ENCODE measurements at places on chromosomes 3 and 15.

GRCh38 chr3:32972482-32973146 is 21.2 kb downstream of the CCR4 start:
- no peak for DNase-seq

DNA sequence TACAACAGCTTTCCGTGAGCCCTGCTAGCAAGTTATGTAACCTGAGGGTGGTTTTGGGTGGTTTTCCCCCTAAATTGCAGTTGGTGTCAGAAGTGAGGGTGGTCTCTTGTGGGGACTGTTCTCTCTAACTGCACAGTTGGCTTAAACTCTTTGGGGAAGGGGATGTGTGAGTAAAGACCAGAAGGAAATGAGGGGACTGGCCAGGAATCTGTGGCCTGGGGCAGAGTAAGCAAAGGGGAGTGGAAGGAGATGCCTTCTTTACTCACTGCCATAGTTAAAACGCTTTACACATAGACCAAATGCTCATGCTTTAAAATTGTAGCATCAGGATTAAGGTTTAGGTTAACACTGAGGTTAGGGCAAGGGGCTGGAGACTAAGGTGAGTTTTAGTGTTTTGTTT is 21.2 kb upstream of the XIRP1 start:
- no peak for DNase-seq

GRCh38 chr3:112397556-112397955 is 64.6 kb downstream of the CD200 start:
- DNase-seq: no peak

GRCh38 chr3:249587-250262 is 53.2 kb downstream of the CHL1 start:
- DNase-seq: no peak

GRCh38 chr15:50542887-50543210 is 3.6 kb downstream of the USP50 start:
- no peak for DNase-seq

GRCh38 chr3:194852831-194853508 is 167.3 kb downstream of the FAM43A start:
- DNase-seq: no peak

DNA sequence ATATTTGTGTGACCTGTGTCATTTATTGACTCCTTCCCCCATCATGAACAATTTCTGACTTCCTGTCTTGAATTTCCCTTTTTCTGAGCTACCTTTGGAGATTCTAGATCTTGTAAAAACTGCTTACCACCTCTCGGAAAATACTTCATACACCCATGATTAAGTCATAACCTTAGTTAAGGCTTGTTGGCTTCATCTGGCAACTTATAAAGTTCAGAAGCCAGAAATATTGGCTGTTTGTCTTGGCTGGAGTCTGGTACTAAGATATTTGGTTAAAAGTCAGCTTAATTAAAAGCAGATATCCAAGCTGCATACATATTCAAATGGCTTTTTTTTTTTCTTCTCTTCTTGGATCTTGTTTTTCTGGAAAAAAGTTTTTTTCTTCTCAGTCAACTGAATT is 37.3 kb upstream of the B3GALNT1 start:
- DNase-seq: no peak

DNA sequence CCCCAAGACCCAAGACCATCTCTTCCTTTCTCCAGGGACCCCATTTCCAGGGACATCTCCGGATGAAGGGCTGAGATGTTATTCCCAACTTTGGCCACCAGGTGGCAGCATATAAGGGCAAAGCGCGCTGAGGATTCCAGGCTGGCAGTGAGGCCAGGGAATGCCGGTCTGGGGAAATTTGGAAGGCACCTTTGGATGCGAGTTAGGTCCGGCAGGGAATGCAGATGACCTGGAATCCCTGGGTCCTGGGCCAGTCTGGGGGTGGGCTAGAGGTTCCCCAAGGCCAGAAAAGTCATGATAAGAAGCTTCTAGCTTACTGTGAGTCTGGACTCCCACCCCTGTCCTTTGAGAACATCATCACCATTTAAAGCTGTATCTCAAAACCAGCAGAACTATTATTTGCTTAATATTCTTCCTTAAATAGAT is 1.6 kb upstream of the CHST13 start:
- DNase-seq: peak; percentile 47

- peak; percentile 19 for DNase-seq
Measured at GRCh38 chr15:45704329-45705249, 69.8 kb downstream of the SQOR start.

- DNase-seq: no peak
Measured at GRCh38 chr15:28917791-28918140, 32.0 kb downstream of the APBA2 start.

GRCh38 chr15:33071451-33071850 is 123.1 kb downstream of the FMN1 start:
- DNase-seq: no peak

DNA sequence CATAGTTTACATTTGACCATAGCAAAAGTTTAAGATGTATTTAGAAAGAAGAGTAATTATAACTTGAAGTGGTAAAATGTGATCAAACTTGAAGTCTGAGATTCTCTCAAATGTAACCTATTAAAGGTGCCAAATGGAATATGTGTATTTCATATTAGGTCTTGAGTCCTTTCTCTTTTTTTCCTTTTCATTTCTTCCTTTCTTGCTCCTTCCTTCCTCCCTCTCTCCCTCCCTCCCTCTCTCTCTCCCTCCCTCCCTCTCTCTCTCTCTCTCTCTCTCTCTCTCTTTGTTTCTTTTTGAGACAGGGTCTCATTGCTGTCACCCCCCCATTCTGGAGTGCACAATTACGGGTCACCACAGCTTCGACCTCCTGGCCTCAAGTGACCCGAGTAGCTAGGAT is 47.7 kb downstream of the MAP2K5 start:
- DNase-seq: no peak

DNA sequence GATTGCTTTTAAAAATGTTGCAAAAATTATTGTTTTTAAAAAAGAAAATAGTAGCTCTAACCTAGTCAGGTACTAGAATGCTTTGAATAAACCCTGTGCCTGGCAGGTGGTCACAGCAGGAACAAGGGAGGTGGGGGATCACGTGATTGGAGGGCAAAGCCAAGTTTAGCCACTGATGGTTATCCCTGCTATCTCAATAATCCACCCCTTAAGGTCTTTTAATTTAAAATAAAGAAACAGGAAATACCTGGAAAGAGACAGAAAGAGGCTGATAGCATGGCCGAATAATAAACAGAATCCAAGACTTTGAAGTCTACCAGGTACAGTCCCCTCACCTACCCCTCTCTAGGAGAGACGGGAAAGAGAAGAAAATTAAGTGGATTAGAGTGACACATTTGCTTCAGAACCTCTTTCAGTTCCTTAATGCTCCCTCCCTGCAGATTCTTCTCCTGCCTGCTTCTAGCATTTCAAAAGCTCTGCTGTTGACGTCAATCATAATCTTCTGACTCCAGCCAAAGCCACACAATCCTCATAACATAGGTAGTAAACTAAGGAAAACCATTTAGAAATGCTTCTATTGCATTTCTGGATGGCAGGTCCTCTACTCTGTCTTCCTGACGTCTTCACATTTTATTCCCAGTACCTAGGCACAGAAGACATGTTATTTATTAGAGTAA is 303.4 kb upstream of the MME start:
- no peak for DNase-seq

DNA sequence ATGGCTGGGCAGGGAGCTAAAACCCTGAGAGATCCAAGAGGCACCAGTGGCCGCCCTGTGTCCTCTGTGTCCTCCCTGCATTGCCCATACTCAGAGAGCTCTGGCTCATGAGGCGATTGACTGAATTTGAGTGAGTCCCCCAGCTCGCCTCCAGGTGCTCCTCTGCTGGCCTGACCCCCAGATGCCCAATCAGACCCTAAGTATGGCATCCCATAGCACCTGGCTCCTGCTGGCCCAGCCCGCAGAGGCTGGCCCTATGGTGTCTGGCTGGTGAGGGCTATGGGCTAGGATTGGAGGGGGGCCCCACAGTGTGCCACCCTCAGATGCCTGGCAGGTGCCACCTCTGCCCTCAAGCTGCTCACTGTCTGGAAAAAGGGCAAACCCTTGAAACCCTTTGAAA is 1.6 kb upstream of the TKT start:
- no peak for DNase-seq

All from stimulated activated naive CD8-positive, alpha-beta T cell treated with anti-CD3 and anti-CD28 coated beads, Interleukin-15, Interleukin-2, amounts not matched to agents 100 U/mL and 50 U/mL, for 24 hours (primary cell).